ENCODE measurements at places on chromosomes 5 and 9.
A peak's percentile ranks its signal among the peaks of the same experiment; 100 is the strongest.

GRCh38 chr5:136799806-136800372 lies 434.5 kb upstream of the TRPC7 start:
- no peak for DNase-seq

DNA sequence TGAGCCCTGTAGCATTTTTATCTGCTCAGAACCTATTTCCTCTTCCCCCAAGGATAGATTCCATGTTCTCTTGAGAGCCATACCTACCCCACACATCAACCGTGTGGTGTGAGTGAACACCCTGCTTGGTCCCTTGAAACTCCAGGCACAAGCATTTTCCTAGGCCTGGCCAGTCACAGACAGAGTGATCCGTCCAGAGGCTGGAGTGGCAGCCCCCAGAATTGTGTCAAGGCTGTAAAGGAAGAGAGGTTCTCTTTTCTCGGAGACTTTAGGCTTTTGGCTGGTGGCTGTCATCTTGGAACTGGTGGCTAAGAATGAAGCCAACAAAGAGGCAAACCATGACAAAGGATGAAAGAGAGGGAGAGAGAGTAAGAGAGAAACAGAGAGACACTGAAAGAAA lies 66.0 kb downstream of the ARHGEF37 start:
- no peak for DNase-seq

DNA sequence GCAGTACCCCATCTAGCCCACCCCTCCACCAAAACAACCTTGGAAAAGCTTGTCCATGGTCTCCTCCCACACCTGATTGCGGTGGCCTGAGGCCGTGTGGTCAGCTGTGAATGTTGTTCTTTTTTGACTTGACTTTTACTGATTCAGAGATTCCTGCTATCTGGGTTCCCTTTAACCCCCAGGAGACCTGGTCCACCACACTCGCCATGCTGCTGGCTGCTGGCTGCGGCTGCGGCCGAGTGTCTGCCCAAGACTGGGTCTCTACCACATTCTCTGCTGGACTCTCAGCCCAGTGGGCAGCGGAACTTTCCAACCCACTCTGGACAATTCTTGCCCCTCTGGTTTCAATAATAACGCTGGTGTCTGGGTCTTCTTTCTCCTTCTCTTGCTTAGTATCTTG lies 28.4 kb downstream of the FGF1 start:
- no peak for DNase-seq

DNA sequence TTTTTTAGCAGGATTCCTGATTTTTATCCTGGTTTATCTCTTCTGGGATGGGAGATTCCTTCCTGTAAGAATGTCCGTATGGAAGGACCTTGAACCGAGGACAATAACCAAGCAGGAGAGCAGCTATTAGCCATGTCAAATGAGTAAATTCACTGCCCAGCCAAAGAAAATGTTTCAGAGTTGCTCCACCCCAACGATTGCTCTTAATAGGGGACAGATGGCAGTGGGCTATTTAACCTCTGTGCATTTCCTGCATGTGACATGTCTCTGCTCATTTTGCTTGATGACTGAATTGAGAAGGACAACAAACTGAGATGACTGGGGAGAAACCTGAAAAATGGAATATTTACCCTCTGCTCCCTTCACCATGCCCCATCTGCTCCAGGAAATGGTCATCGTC lies 479.9 kb upstream of the ZNF462 start:
- DNase-seq = no peak

DNA sequence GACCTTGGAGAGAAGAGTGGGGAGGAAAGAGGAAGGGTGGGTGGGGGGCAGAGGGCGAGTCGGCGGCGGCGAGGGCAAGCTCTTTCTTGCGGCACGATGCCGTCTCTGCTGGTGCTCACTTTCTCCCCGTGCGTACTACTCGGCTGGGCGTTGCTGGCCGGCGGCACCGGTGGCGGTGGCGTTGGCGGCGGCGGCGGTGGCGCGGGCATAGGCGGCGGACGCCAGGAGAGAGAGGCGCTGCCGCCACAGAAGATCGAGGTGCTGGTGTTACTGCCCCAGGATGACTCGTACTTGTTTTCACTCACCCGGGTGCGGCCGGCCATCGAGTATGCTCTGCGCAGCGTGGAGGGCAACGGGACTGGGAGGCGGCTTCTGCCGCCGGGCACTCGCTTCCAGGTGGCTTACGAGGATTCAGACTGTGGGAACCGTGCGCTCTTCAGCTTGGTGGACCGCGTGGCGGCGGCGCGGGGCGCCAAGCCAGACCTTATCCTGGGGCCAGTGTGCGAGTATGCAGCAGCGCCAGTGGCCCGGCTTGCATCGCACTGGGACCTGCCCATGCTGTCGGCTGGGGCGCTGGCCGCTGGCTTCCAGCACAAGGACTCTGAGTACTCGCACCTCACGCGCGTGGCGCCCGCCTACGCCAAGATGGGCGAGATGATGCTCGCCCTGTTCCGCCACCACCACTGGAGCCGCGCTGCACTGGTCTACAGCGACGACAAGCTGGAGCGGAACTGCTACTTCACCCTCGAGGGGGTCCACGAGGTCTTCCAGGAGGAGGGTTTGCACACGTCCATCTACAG lies 760 bp downstream of the NPR3 start:
- peak; percentile 34 for DNase-seq

GRCh38 chr9:129305246-129305645 lies 127.2 kb upstream of the IER5L start:
- DNase-seq = no peak

GRCh38 chr5:96229188-96229587 lies 203.9 kb downstream of the PCSK1 start:
- no peak for DNase-seq

DNA sequence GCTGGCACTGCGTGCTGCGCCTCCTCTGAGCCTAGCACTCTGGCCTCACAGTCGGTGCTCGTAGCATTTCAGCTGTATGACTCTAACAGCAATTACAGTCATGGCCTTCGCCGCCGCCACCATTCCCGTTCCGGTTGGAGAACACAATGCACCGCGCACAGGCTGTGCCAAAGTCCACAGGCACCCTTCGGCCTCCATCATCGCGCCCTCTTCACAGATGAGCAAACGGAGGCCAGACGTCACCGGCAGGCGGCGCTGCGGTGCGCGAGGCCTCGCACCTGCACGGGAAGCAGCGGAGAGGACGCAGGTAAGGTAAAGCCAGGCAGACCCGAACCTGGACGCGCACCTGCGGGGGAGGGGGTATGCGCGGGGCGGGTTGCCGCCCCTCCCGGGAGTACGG lies 128.9 kb downstream of the BARX1 start:
- DNase-seq = no peak

- DNase-seq = no peak
These were observed 58.7 kb downstream of the ERGIC1 start for GRCh38 chr5:172892713-172893112.

DNA sequence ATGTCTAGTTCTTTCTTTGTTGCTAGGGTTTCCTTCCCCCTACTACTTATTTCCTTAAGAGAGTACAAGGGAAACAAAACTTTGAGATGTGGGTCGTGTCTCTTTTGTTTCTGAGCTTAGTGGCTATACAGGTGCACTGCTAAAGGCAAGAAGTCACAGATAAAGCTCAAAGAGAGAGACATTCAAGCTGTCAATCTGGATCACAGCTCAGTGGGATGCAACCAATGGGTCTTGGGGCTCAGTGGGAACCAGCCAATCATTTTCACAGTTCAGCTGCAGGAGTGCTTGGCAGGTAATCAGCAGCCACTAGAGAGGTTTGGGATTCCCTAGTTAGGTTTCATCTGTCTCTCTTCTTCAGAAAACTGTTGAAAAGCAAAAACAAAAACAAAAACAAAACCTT lies 135.4 kb upstream of the SGCD start:
- DNase-seq = no peak

DNA sequence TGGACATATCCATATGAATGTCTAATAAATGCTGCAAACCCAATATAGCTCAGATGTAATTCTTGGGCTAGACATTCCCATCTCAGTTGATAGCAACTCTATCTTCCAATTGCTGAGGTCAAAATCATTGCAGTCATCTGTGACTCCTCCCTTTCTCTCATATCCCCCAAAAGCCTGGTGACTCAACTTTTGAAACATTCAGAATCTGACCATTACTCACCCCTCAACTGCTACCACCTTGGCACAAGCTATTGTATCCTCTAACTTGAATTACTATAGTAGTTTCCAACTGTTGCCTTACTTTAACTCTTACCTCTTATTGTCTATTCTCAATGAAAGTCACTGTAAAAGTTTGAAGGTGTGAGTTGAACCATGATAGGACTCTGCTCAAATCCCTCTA lies 600.1 kb upstream of the RGMB start:
- no peak for DNase-seq

DNA sequence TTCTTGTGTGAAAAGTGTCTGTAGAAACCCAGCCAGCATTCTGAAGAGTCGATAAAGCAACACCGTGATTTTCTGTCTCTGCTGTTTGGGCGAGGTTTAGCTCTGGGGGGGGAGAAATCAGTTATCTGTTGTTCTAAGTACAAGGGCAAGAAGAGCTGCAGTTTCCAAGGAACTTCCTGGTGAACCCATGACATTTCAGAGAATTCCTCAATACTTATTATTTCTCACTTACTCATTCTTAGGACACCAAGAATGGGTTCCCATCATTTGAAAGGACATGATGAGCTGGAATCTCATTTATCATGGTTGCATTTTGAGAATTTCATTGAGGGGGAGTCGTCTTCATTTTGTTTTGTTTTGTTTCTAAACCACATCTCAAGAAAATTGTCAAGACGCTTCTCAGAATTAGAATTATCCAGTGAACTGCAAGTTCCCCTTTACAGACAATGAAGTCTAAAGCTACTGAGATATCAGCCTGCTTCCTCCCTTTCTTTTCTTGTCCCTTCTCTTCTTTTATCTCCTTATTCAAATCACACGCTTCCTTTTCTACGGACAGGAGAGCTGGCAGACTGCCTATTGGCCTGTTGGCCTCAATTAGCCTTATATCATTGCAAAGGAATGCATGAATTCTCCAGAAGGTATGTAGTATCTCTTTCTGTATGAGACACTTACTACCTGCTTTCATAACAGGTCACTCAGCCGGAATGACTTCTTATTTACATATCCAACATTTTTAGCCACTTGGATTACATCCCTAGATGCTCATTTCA lies 53.7 kb downstream of the ZNF462 start:
- DNase-seq = peak; percentile 96

DNA sequence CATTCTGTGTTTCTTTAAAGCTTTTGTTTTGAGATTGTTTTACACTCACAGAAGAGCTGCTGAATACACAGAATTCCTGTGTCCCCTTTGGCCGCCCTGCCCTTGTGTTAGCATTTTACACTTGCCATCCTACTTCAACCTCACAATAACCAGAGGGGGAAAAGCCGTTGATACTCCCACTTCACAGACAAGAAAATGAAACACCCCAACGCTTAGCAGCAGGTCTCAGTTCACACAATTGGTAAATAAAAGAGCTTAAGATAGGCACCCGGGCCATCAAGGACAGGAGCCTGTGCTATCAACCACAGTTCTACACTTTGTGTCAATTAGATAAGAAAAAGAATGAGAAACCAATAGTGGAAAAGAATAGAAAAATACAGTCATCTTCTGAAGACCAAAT lies 178.0 kb downstream of the SYK start:
- no peak for DNase-seq

DNA sequence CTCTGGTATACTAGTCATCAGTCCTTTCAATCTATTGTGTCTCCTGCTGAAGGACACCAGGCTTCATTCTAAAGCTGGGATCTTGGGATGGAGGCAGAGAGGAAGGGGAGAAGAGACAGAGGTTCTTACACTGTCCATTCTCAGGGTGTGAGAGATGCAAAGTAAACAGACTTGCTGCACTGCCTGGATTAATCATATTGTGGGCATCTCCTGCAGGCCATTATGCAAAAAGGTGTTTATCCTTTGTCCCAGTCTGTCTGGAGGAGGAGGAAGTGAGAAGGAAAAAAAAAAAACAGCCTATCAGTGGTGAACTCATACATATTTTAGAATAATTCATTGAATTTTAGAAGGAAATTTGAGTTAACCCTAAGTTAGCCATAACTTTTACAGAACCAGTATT lies 92.9 kb upstream of the TNPO1 start:
- no peak for DNase-seq

GRCh38 chr5:58683567-58683966 lies 100.7 kb downstream of the RAB3C start:
- no peak for DNase-seq

DNA sequence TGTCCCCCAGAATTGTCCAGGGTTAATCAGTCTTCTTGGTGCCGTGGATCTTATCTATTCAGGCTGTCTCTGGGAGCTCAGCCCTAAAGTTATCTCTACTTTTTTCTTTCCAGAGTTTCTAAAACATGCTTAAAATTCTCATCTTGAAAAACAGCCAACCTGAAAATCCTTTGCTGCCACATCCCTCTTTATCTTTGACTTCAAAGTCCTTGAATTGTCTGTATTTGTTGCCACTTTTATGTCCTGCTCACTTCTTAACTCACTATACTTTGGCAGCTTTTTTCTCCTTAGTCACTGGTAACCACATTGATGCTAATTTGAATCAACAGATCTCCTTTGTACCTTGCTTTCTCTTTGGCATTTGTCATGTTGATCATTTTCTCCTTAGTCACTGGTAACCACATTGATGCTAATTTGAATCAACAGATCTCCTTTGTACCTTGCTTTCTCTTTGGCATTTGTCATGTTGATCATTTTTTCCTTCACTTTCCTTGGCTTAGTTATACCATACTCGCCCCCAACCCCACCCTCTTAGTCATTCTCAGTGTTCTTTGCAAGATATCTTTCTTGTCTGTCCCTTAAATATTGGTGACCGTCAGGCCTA lies 8.5 kb downstream of the DMXL1 start:
- no peak for DNase-seq

- no peak for DNase-seq
These were observed 103.4 kb upstream of the SPRY4 start for GRCh38 chr5:142428036-142428772.
